ENCODE measurements at places on chromosomes 1 and 21.

GRCh38 chr1:244349103-244349531 lies 102.6 kb downstream of the ADSS2 start:
- no peak for DNase-seq

DNA sequence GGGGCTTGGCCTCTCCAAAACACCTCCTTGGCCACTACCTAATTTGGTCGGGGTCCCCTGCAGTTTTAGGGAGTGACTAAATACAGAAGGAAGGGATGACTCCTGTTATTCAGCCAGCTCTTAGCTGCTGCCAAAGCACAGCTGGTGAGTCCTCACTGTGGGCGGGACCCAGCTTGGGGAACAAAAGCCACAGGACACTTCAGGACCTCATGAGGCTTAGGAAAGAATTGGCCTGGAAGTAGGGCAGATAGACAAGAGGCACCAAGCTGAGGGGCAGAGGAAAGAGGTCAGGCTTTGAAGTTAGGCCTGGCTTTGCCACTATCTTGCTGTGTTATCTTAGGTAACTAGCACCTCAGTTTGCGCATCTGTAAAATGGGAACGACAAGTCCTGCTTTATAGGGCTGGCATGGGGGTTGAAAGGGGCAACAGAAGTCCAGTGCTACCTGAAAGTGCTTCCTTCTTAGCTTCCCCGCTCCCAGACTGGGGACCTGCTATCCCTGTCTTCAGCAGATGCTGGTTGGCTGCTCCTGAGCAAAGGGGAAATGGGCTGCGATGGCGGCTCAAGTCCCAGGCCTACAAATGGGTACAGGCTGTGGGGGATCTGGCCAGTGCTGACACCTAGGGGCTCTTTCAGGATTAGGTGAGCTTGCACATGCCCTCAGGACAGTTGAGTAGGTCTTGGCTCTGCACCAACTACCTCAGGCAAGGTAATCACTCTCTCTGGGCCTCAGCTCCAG lies 15.7 kb downstream of the IFI6 start:
- DNase-seq = no peak

DNA sequence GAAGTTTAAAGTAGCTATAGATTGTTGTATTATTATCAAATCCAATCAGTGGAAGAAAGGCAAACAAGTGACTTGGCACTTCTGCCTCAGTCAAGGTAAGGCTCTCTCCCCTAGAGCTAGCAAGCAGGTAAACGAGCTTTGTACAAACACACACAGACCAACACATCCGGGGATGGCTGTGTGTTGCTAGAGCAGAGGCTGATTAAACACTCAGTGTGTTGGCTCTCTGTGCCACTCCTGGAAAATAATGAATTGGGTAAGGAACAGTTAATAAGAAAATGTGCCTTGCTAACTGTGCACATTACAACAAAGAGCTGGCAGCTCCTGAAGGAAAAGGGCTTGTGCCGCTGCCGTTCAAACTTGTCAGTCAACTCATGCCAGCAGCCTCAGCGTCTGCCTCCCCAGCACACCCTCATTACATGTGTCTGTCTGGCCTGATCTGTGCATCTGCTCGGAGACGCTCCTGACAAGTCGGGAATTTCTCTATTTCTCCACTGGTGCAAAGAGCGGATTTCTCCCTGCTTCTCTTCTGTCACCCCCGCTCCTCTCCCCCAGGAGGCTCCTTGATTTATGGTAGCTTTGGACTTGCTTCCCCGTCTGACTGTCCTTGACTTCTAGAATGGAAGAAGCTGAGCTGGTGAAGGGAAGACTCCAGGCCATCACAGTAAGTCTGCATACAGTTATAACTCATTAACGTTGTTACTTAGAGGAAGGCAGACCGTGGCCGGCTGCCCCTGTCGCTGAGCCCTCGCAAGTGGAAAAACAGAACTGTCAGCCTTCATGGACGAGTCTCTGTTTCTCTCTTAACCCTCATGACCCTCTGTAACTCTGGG lies at the start of gene PALMD:
PALMD (plus strand) TSS at position 415 of the 833 bp plus-strand sequence; CDS start at position 620, 205 bp downstream.
- DNase-seq = no peak

GRCh38 chr21:33207449-33208149 lies 22.1 kb upstream of the IFNAR2 start:
- DNase-seq = no peak

GRCh38 chr1:246639732-246640131 lies 73.5 kb downstream of the CNST start:
- DNase-seq = no peak

DNA sequence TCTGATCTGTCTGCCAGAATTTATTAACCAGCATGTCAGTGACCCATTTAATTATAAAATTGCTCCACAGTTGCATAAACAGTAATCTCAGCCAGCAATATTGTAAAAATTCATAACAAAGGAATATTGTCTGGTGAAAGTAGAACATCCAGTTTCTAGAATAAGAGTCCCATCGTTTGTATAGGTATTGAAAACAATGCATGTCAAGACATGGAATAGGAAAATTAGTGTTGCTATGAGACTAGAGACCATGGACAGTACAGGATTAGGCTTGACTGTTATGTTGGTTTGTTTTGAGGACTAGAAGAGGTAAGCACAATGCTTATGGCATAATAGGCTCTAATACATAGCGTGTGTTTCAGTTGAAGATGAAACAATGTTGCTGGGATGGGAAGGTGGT lies 37.1 kb downstream of the ATF6 start:
- DNase-seq = no peak

DNA sequence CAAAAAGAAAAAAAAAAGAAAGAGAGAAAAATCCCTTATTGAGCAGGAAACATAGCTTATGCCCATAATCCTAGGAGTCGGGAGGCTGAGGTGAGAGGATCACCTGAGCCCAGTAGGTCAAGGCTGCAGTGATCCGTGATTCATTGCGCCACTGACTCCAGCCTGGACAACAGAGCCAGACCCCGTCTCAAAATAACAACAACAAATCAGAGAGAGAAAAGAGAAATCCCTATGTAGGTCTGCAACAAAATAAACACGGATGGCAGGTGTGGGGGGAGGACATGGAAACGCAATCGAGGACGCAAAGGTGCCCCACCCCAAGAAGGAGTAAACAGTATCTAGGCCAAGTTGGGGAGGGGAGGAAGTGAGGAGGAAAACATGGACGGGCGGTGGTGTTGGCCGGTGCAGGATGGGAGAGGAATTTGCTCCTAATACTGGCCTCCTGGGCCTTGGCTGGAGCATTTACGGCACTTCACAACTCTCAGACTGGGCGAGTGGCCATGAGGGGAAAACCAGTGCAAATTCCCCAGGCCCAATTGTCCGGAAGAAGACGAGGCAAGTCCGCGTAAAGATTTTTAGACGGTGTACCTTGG lies 609 bp upstream of the CHTOP start:
- DNase-seq = no peak

- no peak for DNase-seq
Observed at GRCh38 chr1:214326406-214326805, 45.4 kb downstream of the SMYD2 start.

- DNase-seq = no peak
Observed at GRCh38 chr1:1947493-1947892, 28.4 kb upstream of the TMEM52 start.

DNA sequence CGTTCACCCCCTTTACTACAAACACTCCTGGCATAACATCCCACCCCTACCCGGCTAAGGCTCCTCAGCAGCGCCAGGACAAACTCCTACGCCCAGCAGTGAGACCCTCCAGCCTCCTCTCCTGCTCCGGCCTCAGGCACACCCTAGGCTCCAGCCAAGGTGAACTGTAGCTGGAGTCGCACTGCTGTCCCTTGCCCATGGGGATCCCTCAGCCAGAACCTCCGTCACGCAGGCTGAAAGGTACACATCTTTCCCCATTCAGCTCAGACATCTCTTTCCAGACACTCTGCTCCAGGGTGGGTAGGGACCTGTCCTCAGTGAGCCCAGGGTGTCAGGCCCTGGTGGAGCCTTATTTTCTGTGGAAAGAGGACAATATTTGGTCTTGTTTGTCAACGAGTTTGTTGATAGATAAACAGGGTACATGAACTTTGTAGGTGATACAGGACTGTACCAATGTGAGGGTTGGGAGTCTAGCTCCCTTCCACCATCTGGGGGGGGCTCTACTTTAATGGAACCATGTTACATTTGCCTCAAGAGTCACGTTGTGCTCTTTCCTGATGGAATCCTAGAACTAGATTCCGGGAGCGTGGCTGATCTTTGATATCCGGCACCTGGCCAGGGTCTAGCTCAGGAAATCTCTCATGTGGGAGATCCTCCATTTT lies 56.5 kb upstream of the SSBP3 start:
- no peak for DNase-seq

- no peak for DNase-seq
Observed at GRCh38 chr21:32979598-32980268, 46.0 kb upstream of the OLIG2 start.

- no peak for DNase-seq
Observed at GRCh38 chr1:19818324-19818723, 3.2 kb upstream of the RNF186 start.

GRCh38 chr21:41632748-41633475 lies 125.0 kb upstream of the TMPRSS2 start:
- DNase-seq = no peak

- DNase-seq = no peak
Observed at GRCh38 chr1:24165500-24165899, 21.6 kb downstream of the IFNLR1 start.

DNA sequence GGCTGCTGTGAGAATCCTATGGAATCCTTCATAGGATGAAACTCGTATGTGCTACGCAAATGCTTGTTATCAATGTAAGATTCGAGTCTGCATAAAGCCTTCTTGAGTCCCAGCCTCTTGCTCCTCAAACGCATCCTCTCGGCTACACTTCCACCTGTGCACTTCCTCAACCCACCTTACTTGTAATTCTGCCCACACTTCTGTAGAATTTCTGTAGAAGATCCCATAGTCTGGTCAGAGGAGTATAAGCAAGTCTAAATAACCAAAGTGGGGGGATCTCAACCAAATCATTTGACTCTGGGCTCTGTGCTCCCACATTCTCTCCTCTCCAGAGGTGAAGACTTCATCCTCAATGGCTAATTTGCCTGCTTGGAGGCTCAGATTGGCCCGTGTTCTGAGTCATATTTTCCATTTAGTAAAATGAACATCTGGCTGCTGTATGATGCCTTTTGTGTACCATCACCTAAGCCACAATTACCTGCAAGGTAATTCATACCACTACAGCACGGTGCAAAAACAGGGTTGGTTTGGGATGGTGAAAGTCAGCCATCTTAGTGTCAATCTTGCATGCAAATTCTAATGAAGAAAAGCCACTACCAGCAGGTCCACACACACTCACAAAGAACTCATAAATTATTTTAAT lies 63.2 kb downstream of the ITPKB start:
- no peak for DNase-seq

DNA sequence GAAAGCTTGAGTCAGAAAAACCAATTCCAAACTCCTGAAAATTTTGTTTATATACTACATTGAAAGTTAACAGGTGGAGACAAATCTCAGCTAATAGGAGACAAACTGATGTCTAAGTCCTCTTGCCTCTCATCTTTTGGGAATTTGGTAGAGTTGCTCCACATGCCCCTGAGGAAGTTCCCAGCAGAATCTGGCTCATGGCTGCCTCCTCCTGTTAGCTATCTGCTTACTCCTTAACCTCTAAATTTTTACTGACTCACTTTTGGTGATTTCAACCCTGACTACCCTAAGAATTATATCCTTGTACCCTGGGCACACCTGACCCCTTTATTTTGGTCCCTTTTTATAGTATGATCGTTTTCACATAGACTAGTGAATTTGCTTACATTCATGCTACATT lies 633.7 kb upstream of the USP24 start:
- DNase-seq = no peak

DNA sequence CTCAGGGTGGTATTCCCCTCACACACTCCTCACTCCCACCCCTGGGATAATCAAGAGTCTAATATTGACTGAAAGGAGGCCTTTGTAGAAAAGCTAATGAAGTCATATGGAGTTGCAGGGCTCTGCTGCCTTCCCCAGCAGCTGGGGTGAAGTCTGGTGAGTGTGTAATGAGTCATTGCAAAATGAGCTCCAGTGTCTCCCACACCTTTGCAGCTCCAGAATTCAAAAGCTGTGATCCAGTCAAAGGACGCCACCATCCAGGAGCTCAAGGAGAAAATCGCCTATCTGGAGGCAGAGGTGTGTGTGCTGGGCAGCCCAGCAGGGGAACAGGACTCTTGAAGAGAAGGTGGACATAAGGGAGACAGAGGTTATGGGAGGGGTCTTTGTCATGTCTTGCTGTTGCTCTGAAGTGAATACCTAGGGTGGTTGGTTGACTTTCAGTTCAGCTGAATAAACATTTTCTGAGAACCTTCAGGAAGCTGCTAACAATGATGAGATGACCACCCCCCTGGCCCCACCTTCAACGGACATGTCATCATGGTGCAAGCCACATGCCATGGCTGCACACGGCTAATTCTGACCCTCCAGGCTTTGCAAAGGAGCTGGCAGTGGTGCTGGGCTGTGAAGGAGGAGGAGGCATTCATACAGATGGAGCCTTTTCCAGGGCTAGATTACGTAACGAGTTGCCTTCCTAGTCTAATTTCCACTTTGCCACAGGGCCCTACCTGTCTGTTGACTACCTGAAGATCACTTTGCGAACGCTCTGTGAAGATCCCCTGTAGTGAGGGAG lies 32.2 kb upstream of the SNX27 start:
- DNase-seq = no peak

DNA sequence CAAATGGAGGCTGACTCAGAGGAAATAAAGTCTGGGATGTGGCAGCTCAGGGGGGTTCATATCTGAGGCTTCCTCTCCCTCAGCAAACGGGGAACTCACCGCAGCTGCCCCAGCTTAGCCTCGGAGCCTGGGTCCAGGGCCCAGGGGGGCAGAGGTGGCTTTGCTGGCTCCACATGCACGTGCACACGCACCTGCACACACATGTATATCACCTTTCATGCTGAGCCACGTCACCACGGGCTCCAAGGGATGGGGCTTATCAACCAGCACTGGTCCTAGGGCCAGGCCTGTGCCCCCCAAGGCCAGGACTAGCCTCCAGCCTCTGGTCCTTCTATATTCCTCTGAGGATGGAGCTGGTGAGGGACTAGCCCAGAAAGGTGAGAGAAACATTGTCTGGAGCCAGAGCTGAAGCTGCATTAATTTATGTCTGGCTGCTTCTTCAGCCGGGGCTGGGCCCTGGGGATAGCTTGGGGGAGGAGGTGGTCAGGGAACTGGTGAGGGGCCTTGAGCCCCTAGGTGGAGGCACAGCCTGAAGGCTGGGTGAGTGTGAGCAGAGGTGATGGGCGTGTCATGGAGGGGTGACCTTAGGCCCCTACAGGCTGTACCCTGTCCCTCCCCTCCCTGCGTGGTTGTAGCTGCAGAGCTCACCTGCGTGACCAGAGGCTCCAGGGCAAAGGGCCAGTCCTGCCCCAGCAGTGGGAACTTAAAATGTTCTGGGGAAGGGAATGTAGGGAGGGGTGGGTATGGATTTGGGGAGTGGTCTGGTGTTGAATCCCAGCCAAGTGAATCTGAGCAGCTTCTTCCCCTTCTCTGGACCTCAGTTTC lies 520.8 kb downstream of the PTPRU start:
- no peak for DNase-seq

DNA sequence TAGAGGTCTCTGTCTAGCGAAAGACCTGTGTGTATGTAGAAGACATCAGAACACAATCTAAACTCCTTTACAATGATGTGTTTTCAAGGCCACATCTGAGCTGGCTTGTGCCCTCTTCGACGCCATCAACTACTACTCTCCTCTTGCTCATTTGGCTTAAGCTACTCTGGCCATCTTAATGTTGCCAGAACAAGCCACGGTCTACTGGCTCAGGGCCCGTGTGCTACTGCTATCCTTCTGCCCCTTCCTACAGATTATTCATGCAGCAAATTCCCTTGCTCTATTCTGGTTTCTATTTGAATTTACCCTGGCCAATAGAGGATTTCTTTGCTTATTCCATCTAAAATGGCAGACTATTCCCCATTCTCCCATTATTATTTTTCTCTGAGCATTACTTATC lies 121.7 kb downstream of the ZZZ3 start:
- no peak for DNase-seq

Data from stimulated activated CD4-positive, alpha-beta T cell treated with anti-CD3 and anti-CD28 coated beads, TNF-alpha, amount 100 ng/mL, for 48 hours (primary cell).